ENCODE measurements at places on chromosomes 4 and X.
A peak's percentile ranks its signal among the peaks of the same experiment; 100 is the strongest.

GRCh38 chr4:26227601-26228229, 93.1 kb upstream of the RBPJ start:
- DNase-seq = peak; percentile 94

DNA sequence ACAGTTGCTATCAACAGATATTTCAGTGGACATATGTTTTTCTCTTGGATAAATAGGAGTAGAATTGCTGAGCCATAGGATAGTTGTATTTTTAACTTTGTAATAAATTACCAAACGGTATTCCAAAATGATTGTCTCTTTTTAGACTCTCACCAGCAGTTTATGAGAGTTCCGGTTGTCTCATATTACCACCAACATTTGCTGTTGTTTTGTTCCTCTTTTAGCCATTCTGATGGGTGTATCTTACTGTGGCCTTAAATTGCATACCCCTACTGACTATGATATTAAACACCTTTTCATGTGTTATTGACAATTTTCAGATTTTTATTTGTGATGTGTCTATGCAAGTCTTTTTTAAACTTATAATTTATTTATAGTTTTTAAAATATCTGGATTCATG, 39.7 kb downstream of the SNX25 start:
- DNase-seq = no peak

DNA sequence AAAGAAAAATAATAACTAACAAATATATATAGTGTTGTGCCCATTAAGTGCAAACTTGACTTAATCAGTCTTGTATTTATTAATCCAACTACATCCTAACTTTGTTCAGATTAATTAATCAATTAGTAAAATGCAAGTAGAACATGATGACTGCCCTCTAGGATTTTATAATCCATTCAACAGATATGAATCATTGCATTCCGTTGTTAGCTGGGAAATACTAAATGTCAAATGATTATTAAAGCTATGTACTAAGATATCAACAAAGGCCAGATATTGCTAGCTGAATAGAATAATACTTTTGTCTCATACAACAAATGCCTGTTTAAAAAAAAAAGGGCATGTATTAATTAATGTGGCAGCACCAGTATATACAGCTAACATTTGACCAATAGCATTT, 1366.3 kb downstream of the STIM2 start:
- DNase-seq = no peak

DNA sequence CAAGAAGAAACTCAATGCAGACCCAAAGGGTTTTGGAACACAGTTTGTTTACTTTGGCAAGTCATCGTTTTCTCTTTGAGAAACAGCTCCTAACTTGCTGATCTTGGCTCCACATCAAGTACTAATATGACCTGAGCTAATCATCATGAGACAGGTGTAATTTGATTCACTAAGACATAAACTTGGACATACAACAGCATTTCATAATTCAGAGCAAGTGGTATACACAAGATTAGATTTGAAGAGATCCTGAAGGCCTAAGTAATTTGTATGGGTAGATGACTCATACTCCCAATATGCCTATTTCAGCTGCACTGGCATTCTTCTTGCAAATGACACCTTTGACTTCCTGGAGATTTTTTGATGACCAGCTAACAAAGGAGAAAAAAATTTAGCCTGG, 1521.7 kb downstream of the RPA4 start:
- DNase-seq = no peak

DNA sequence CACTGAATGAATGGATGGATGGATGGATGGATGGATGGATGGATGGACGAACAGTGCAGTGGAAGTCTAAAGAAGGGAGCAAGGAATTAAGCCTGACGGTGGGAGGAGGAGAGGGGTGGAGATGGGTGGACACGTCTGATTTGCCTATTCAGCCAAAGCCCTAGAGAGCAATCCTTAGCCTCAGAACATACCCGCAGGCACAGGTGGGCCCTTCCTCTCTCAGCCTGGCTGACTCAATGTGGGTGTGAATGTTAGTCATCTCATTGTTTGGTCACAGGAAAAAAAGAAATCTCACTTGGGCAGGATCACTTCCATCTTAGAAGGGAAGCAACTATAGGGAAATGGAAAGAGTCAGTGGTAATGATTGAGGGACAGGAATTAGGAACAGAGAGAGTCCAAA, 165.9 kb downstream of the PJA1 start:
- no peak for DNase-seq

GRCh38 chr4:119233750-119234149, 21.2 kb downstream of the USP53 start:
- DNase-seq = no peak

DNA sequence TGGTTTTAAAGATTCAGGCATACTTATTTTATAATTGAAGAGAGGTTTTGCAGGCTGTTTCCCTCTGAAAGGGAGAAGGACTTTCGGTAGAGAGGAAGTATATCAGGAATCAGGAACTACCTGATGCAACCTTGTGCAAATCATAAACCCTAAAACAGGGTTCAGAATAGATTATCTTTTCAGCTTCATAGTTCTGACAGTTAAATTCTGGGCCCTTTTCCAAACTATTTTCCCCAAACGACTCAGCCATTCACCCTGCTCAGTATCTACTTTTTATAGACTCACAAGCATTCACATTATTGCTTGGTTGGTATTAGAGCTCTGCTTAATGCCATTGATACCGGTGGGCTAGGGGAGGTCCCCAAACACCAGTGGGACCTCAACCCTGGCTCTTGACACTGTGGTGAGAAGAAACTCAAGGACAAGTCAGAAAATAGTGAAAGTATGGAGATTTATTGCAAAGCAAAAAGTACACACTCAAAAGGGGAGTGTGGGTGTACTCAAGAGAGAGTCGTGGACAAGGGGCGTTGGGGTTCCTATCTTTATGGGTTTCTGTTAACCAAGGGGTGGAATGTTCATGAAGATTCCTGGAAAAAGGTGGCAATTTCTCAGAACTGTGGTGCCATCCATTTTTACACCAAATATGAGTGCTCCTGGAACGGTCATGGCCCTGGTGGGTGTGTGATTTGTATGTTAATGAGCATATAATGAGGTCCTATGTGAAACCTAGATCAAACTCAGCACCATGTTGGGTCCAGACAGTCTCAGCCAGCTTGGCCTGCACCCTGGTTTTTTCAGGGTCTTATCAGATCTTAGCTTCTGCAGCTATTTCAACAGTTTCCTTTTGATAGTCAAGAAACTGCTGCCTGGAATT, 238.3 kb downstream of the DCLK2 start:
- DNase-seq = no peak

GRCh38 chrX:71162981-71163380, 18.3 kb downstream of the NLGN3 start:
- DNase-seq = no peak

DNA sequence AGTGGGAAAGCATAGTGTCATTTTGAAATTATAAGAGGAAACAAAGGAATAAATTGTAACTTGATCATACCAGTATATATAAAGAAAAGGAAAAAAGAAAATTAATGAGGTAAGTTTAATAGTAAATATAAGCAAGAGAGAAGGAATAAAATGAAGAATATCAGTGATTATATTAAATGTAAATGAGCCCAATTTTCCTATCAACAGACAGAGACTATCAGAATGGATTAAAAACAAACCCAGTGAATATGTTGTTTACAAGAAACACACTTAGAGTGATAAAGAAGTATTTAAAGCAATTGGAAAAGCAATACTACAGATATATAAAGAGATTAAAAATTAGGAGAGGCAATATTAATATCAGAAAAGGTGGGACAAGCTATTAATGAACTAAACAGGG, 28.8 kb upstream of the RHOH start:
- DNase-seq = no peak

- no peak for DNase-seq
These were observed 30.3 kb upstream of the PSAPL1 start for GRCh38 chr4:7465017-7465416.

DNA sequence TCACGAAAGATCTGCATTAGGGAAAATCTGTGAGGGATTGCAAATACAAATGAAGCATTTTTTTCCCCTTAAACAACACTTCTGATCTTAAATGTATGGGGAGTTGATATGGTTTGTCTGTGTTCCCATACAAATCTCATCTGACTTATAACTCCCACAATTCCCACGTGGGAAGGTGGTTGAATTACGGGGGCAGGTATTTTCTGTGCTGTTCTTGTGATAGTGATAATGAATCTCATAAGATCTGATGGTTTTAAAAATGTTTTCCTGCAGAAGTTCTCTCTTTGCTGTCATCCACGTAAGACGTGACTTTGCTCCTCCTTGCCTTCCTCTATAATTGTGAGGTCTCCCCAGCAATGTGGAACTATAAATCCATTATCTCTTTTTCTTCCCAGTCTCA, 107.4 kb upstream of the KCNIP4 start:
- DNase-seq = no peak

GRCh38 chr4:80201252-80202151, 4.2 kb downstream of the PRDM8 start:
- peak; percentile 67 for DNase-seq

- DNase-seq = peak; percentile 98
These were observed 130.0 kb upstream of the MAP9 start for GRCh38 chr4:155506745-155507144.

- peak; percentile 15 for DNase-seq
These were observed 534.4 kb downstream of the MID1IP1 start for GRCh38 chrX:39335513-39336235.

DNA sequence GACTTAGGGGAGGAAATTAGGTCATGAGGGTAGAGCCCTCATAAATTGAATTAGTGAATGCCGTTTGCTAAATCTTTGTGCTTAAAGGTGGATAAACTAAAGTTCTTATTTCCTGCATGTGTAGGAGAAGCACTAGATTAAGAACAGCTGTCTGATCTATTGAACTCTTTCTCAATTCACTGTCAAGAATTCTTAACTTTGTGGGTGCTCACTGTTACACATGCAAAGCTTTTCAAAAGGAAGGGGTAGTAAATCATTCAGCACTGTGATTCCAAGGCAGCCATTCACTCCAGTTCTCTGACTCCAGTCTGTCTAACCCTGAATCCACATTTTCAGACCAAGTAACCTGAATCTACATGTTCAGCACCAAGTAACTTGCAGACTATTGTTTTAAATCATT, 1520.1 kb downstream of the PCDH18 start:
- no peak for DNase-seq

DNA sequence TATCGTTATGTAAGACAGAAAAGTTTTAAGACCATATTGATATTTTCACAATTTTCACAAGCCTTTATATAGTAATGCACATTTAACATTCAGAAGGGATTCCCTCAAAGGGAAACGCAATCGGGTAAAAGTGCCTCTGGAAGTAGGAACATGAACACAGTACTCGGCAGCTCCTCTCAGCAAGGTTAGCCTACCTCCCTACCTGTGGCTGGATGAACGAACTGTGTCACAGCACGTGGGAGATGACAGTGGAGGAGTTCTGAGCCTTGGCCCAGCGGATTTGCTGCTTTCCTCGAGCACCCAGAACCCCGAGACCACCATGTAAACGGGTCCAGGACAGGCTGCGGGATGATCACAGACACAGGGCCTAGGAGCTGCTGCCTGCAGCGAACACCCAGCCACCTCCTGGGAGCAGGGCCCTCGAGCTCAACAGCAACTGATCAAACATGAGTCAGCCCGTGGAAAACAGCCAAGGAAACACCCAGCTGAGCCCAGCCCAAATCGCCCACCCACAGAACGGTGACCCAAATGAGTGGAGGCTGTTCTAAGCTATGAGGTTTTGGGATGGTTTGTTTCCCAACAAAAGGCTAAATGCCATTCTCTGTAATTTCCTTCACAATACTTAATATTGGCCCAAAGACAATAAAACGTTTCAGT, 30.4 kb downstream of the FAT1 start:
- DNase-seq = peak; percentile 41

- DNase-seq = no peak
These were observed 541.5 kb downstream of the PCDH7 start for GRCh38 chr4:31261632-31262031.

GRCh38 chr4:16674082-16674481, 224.4 kb downstream of the LDB2 start:
- no peak for DNase-seq

GRCh38 chr4:177128306-177128705, 181.4 kb upstream of the NEIL3 start:
- DNase-seq = no peak
